Right lung (tissue), 10 donors: ENCODE measurements at places on chromosomes 1 and 21.

- no peak for DNase-seq
Measured at GRCh38 chr1:58997060-58997411, 213.2 kb upstream of the JUN start.

- no peak for DNase-seq
Measured at GRCh38 chr1:25861316-25862286, 2.3 kb upstream of the AUNIP start.

GRCh38 chr1:191453487-191453886 lies 704.8 kb upstream of the RGS18 start:
- no peak for DNase-seq

DNA sequence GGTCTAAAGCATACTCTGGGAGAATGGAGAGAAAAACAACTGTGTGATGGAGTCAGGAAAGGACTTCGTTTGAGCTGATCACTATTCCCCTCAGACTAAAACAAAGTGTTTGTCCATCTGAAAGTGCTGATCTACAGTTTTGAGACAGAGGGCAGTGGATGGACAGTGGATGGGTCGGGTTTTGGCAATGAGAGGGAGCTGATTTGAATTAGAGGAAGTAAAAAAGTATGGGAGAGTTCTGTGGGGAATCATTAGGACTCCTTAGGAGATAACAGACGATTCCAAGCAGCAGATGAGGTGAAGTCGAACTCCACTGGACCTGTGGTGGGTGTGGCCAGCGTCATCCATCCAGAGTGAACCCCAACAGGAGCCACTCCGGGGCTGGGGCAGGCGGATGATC lies 62.3 kb downstream of the PTGS2 start:
- no peak for DNase-seq

GRCh38 chr1:230248889-230249270 lies 177.3 kb downstream of the PGBD5 start:
- no peak for DNase-seq

GRCh38 chr1:186738926-186739325 lies 58.7 kb upstream of the PTGS2 start:
- DNase-seq = no peak

GRCh38 chr21:36028127-36029069 lies 31.9 kb downstream of the SETD4 start:
- DNase-seq = peak; percentile 67

DNA sequence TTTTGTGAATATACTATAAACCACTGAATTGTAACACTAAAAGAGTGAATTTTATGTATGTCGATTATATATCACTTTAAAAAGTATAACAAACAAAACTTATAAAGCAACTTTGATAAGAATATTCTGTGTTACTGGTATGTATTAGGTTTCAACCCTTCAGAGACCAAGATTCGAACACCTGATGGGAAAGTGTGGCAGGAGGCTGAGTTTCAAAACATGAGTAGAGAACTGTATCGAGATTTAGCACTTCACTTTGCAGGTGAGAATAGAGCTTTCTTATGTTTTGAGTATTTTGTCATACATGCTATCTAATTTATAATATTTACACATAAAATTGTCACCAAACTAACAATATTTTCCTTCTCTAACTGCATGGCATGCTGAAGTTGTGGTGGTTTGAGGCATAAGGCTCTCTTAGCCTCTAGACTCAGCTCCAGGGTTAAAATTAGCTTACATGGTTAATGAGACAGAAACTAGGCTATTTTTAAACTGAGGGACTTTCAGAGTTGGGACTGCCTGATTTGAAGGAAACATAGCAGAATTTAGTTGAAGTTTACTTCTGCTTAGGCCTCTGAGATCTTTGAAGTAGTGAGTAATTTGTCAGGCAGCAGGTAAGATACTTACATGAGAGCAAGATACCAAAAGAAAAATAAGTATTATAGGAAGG lies 48.6 kb downstream of the CEP350 start:
- no peak for DNase-seq

DNA sequence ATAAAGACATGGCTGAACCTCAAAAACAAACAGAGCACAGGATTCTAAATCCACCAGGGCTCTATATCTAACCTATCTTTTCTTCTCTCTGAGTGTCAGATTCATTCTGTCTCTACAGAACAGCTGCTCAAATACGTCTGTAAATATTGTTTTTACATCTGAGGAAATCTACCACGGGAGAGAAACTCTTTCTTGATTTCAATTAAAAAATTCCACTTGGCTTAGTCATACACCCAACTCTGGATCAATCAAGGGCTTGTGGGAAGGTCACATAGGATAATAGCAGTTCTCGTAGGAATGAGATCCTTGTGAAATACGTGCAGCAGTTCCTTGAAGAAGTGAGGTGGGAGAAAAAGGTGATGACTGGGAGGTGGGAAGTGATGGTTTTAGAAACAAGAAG lies 1355.7 kb upstream of the ADGRL2 start:
- DNase-seq = no peak

- DNase-seq = no peak
Measured at GRCh38 chr1:50595874-50596273, 172.6 kb upstream of the DMRTA2 start.

- DNase-seq = no peak
Measured at GRCh38 chr1:79373481-79374125, 367.1 kb upstream of the ADGRL4 start.

DNA sequence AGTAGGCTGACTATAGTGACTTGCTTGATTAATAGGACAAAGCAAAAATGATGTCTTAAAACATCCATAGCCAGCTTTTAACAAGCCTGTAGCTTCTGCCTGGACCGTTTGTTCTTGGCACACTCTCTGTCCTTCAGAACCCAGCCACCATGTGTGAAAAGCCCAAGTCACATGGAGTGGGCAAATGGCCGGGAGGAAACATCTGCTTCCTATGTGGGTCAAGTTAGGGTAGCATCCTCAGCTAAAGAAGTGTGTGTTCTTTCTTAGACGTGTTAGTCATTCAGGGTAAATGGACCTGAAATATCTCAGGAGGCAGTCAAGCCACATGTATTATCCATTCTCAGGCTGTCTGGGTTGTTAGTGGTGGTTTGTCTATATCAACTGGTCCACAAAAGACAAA lies 23.4 kb downstream of the RD3 start:
- DNase-seq = peak; percentile 16

DNA sequence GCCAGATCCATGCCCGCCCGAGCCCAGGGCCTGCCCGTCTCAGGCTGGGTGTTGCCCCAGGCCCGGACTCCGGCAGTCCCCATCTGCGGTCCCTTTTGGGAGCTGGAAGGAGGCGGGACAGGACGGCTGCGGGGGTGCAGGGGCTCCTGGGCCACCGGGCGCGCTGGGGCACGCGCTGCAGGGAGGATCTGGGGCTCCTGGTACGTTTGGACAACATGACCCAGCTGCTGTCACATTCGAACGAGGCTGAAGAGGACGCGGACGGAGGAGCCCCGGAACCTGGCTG lies 6.6 kb upstream of the CALML6 start:
- no peak for DNase-seq

- DNase-seq = no peak
Measured at GRCh38 chr1:232176222-232176621, 453.7 kb downstream of the SIPA1L2 start.

- DNase-seq = no peak
Measured at GRCh38 chr1:26690157-26690556, 5.7 kb upstream of the ARID1A start.

- peak; percentile 73 for DNase-seq
Measured at GRCh38 chr1:66563941-66564630, 30.1 kb downstream of the SGIP1 start.

DNA sequence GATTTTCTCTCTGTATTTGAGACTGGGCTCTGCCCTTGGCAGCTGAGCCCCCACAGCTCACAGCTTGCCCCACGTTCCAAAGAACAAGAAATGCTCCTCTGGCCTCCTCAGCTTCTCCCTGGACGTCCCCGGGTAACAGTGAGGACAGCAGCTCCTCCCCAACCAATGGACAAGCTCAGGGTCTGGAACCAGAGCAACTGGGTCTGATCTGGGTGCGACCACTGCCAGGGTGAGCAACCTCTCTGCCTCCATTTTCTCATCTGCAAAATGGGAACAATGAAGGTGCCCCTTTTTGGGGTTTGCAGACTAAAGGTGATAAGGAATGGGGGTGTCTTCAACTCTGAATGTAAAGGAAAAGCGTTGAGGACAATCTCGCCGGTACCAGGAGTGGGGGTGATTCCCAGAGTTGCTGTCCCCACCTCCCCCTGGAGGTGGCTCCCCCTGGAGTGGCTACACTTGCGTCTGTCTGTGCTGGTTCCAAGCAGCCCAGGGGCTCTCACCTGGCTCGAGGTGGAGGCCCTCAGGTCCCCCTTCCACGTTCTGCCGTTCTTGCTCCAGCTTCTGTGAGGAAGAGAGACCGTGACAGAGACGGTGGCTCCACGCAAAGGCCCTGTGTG lies 6.9 kb downstream of the C21orf58 start:
- DNase-seq = no peak

GRCh38 chr1:98129491-98129890 lies 208.7 kb upstream of the DPYD start:
- DNase-seq = no peak

GRCh38 chr21:45017039-45017960 lies 57.1 kb upstream of the ADARB1 start:
- DNase-seq = no peak

- no peak for DNase-seq
Measured at GRCh38 chr1:224267925-224268324, 62.0 kb downstream of the NVL start.

DNA sequence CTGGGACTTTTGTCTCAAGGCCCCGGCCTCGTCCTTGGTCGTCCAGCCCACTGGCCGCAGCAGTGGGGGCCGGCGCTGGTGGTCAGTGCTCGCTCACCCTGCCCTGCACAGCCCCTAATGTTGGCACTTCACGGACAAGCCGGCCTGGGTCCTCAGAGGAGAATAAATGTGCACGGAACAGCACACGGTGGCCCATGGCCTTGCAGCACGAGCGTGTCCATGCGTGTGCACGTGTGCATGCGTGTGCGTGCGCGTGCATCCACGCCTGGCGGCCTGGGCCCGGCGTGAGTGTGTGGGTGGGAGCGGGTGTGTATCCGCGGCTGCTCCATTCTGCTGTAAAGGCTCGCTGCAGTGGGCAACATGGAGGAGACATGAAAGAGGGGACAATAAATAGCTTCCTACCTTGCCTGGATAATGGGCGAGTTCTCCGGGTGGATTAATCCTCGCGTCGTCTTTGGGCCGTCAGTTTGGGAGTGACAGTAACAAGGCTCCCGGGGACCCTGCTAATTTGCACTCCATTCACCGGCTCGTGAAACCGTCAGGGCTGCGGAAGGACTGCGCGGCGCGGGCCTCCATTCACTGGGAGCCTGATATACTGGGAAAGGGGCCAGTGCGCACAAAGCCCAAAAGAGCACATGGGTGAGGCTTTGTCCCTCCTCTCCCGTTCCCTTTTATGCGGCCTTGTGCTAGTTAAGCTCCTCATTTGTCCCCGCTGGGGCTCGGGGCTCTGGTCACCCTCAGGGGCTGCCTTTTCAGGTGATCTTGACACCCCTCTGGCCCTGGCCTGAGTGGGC lies 142.8 kb downstream of the PRDM16 start:
- no peak for DNase-seq

GRCh38 chr1:212525479-212526110 lies 83.0 kb upstream of the ATF3 start:
- no peak for DNase-seq

DNA sequence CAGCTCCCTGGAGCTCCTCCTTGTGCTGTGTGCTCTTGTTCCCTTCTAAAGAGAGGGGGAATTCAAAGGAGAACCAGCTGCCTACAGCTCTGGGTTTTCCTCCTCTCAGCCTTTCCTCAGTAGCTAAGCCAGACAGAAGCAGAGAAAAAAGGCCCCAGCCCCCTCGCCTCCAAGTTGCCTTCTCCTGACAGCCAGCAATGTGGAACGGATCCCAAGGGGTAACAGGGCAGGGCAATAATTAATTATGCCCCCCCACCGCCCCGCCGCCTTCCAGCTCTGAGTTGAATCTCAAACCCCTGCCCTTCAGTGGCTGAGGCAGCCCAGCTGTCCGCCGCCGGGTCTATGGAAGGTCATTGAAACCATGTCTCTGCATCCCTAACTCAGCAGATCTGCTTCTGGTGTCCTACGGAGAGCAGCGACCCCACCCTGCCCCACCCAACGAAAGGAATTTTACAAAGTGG lies 69.0 kb upstream of the GOLT1A start:
- DNase-seq = peak; percentile 83

GRCh38 chr1:15513919-15514318 lies 10.1 kb downstream of the CASP9 start:
- DNase-seq = no peak

DNA sequence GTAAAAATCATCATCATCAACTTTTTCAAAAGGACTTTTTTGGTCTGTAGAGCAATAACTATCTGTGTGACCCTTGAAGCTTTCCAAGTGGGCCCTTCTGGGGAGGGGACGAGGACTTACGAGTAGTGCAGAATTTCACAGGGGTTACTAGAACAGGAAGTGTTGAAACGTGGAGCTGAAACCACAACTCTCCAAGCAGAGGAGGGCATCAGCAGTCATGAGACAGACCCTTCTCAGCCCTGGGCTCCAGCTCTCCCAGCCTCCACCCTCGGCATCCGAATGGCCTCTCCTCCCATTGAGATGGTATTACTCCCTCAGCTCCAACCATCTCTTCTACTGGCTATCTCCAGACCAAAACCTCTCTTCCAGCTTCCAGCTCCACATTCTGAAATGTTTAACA lies 3.6 kb downstream of the FAM89A start:
- DNase-seq = no peak

- DNase-seq = no peak
Measured at GRCh38 chr1:207049974-207050391, 1.0 kb downstream of the YOD1 start.

DNA sequence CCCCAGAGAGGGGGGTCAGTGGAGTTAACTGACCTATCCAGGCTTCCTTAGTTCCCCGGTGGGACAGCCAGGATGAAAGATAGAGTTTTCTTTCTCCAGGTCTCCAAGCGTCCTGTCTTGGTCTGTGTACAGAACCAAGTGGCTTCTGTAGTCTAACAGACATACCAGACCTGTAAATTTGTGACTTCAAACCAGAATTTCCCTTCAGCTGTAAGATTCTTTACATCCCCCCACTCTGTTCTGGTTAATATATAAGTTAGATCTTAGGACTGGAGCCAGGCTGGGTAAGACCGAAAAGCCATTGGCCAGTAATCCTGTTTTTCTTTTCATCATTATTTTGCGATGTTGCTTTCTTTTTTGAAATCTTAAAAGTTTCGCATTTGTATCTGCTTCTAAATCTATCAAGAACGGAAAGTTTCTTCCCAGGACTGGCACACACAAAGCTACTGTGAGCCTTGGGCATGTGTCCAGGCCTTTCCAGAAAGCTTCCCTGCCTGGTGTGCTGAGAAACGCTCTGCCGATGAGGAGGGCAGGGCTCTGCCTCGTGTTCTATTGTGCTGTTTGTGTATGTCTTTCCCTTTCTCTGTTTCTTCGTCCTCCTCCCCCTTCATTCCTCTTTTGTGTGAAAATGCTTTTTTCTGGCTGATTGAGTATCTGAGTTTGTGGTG lies 72.3 kb downstream of the RGL1 start:
- peak; percentile 51 for DNase-seq
